ENCODE measurements at places on chromosomes 4 and X.
A peak's percentile ranks its signal among the peaks of the same experiment; 100 is the strongest.

- DNase-seq = no peak
These were observed 515.7 kb downstream of the BCOR start for GRCh38 chrX:39582091-39582490.

GRCh38 chrX:11481035-11481434 is 184.7 kb downstream of the ARHGAP6 start:
- no peak for DNase-seq

DNA sequence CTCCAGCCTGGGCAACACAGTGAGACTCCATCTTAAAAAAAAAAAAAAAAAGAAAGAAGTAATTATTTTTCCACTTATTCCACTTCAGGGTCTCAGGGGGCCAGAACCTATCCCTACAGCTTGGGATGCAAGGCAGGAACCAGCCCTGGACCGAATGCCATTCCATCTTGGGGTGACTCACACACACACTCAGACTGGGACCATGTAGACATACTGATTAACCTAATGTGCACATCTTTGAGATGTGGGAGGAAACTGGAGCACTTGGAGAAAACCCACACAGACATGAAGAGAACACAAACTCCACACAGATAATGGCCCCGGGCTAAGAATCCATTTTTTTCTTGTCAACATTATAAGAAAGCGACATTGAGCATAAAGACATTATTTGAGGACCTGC is 132.5 kb downstream of the PTTG2 start:
- DNase-seq = no peak

GRCh38 chr4:53055274-53055673 is 193.2 kb downstream of the RASL11B start:
- no peak for DNase-seq

GRCh38 chr4:87918314-87919058 is 57.0 kb upstream of the SPP1 start:
- DNase-seq = no peak

GRCh38 chrX:86806786-86807185 is 658.5 kb downstream of the DACH2 start:
- DNase-seq = no peak

- no peak for DNase-seq
These were observed 229.0 kb upstream of the GLRA2 start for GRCh38 chrX:14300376-14300775.

DNA sequence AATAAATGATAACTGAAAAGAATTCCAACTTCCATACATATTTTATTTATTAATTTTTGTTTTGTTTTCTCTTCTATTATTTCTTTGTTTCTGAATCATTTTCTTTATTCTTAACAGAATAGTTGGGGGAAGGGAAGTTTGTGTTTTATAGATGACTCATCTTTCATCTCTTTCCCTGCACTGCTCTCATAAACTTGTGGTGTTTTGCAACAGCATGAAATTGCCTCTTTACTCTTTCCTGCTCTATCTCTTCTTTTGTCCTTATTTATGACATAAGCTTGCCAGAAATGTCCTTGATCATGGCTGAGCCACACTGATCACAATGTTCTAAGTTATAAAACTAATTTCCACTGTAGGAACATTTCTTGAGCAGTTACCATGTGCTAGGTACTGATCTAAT is 22.3 kb downstream of the QRFPR start:
- no peak for DNase-seq

DNA sequence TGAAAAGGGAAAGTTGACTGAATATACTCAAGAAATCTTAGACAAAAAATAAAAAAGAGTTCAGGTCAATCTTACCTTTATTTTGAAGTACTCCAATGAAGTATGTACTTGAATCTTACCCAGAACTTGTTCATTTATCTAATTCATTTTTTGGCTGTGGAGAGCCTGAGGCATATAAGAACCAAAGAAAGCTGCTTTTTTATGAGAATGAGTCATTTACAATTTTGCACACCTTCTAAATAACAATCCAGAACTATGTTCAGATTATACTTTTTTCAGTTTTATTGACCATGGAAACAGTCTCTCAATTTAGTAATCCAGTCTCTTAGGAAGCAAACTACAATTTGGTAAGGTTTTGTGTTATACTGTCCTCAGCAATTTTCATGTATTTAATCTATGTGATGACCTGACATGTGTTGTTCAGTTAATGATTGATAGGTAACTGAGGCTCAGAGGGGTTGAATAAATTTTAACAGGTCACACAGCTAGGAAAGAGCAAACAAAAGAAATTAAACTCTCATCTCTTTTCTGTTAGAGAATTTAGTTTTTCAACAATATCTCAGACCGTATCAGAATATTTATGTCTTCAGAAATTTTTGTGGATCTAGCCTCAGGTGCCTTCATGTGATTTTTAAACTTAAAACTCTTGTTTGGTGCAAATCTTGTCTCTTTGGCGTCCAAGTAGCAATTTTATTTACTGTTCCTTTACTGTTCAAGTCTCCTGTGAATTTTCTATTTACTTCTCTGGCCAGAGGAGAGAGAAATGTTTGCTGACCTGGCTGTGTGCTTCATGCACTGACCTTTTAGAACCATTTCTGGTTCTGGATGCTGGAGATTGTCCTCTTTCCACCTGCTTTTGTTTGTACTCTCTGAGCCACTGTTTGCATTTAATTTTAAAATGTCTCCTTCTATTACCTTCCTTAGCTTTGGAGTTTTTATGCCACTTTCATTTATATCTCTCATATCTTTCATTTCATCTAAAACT is 1453.4 kb downstream of the STIM2 start:
- no peak for DNase-seq

DNA sequence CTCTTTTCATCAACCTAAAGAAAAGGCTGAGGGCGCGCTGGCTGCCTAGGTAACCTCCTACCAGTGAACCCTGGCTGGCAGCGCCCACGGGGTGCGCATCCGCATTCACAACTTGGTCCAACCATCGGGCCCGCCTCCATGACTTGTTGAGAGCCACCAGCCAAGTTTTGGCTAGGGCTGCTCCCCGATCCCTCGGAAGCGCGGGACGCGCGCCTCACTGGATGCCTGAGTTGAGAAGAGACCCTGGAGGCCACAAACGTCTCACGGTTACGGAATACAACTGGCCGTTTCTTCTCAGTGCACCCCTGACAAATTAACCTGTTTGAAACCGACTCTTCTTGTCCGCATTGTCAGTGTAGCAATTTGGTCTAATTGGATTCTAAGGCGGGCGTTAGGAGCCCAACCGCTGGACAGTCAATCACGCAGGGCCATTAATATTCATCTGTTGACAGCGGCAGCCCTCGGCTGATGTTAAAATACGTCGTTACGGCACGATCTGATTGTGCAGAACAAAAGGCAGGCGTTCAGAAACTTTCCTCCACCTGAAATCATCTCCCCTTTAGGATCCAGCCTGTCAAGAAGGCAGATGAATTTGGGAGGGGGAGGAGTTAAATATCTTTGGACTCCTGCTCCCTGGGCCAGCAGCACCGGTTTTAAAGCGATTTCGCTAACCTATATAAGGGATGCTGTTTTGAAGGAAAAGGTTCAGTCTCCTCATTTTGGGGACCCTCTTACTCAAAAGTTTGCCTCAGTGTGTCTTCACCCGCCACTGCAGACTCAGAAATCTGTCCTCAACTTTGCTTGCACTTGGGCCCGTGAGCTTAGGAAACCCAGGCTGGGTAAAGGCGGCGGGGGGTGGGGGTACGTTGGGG is 1.2 kb downstream of the GPC3 start:
- DNase-seq = no peak

DNA sequence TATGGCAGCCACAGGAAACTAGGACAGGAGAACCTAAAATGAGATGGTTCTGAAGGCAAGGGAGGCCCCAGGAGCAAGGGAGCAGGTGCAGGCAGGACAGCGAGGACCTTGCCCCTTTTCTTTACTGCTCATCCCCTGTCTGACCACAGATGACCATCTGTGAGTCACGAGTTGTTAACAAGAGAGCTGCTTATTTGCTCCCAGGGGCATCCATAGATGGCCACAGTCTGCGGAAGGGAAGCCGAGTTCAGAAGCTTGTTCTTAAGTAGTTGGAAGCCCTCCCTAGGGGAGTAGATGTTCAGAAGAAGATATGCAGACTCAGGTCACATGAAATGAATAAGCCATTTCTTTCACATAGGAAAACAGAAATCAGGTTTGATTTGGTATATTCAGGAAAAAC is 69.4 kb downstream of the EVC2 start:
- DNase-seq = no peak

DNA sequence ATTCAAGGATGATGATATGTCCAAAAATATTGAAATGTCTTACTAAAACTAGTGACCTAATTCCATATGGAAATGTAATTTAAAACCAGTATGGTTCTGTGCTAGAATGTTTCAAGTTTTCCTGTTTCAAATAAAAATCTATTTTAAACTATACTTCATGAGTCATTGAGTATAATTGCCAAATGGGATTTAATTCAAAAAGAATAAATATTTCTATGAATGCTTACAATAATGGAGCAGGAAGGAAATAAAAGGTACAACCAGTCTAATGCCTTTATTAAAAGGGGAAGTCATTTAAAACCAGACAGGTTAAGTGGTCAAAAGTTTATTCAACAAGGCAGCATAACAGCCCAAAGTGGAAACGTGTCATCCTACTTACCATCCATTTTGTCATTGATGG is 2347.1 kb downstream of the PCDH7 start:
- DNase-seq = no peak

- DNase-seq = no peak
These were observed 8.0 kb downstream of the MSX1 start for GRCh38 chr4:4867375-4868039.

GRCh38 chr4:20044502-20044911 is 207.2 kb upstream of the SLIT2 start:
- DNase-seq = no peak

DNA sequence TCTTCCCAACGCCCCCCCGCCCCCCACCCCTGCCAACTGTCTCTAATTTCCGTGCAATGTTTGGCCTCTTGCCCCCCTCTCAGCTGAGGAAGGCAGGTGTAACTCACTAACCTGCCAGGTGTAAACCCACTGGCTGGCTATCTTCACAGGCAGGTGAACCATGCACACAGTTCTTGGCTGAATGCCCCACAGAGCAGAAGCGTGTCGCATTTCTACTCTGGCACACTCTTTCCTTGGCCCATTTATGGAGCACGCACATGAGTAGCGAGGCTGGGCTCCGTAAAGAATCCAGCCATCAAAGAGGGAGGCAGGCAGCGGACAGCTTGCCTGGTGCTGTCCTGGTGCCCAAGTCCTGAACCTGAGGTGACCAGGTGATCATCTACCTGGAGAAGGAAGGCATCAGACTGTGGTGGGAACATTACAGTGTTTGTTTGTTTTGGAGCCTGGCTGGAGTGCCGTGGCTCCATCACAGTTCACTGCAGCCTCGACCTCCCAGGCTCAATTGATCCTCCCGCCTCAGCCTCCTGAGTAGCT is 39.2 kb upstream of the CRMP1 start:
- DNase-seq = no peak

- DNase-seq = peak; percentile 78
These were observed 105.2 kb upstream of the GATB start for GRCh38 chr4:151865744-151866591.

- no peak for DNase-seq
These were observed 33.5 kb upstream of the ELOVL6 start for GRCh38 chr4:110231869-110232268.

- DNase-seq = no peak
These were observed 33.3 kb upstream of the TLL1 start for GRCh38 chr4:165839615-165840333.

- no peak for DNase-seq
These were observed 11.2 kb downstream of the IDS start for GRCh38 chrX:149493567-149494562.

DNA sequence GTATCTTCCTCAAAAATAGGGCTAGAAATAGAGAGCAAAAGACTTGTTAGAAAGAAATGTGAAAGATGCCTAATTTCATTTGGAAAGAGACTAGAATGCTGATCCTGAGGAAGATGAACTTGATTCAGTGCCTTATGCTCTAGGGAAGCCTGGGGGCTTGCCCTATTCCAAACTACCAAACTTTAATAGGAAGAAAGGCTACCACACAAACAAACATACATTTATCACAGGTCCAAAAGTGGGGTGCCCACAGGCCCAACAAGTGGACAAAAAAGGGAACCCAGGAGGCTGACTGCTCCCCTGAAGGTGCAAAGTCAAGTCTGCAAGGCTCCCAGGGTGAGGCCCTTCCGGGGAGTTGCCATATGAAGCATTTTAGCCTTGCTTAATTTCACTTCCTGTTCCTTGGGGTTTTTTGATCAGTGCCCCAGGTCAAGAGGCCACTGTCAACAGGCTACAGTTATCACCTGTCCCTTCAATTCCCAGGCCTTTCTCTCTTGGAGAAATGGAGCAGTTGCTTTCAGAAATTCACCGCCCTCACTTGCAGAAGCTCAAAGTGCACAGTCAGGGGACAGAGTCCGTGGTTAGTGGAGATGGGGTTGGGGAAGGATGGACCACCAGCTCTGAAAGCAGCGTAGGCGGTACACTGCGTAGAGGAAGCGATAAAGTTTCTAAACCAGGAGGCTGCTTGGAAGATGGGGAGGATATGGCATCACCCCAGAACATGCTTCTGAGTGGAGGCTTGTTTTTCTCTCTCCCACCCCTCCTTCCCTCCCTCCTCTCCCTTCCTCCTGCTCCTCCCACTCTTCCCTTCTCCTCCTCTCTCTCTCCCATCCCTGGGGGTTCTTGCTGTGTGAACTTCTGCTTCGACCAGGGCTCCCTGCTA is 36.4 kb downstream of the TMEM154 start:
- DNase-seq = no peak

DNA sequence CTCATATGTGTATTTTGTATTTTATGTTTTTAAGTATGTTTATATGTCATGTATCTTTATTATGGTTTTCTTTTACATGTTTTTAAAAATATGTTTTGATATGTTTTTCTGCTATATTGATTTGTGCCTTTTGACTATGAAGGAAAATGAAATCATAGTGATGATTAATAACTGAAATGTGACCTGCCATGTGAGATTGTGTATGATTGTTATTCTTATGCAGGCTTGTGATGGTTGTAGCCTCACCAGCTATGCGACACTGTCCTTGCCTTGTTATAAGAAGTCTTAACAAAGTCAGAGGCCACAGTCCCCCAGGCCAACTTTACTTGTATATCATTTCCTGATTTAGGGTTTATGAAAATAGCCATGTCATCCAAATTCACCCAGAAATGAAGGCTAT is 83.2 kb downstream of the TMEM131L start:
- DNase-seq = no peak

DNA sequence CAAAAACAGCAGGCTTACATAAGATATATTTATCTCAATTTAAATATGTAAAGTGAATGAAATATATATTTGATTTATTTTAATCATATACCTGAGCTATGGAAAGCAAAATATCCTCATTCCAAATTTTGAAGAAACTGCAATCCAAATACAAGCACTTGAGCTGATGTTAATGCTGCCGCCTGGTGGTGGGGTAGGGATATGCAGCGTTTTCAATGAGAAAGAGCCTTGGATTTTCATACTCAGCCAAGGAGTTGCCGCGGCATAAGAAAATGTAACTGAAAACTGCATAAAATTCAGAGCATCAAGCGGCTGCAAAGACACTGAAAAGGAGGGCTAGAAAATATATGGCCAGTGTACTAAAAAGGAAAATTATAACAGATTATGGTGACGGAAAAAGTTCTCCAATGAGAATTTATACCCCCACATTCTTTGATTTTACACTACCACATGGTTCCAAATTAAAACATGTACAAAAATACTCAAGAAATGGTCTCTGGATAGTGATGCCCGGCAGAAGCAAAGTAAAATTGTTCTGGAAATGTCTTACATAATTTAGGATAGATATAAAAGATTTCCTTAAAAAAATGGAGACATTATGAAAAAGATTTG is 660.3 kb upstream of the PITX2 start:
- no peak for DNase-seq

- no peak for DNase-seq
These were observed 58.1 kb downstream of the FNIP2 start for GRCh38 chr4:158826882-158827281.

GRCh38 chr4:86927843-86928395 is 6.9 kb upstream of the AFF1 start:
- DNase-seq = no peak

- no peak for DNase-seq
These were observed 52.8 kb upstream of the RHOH start for GRCh38 chr4:40143926-40144508.

All from C1 segment of cervical spinal cord (tissue), 14 donors.